ENCODE measurements at places on chromosomes 3 and 15.

DNA sequence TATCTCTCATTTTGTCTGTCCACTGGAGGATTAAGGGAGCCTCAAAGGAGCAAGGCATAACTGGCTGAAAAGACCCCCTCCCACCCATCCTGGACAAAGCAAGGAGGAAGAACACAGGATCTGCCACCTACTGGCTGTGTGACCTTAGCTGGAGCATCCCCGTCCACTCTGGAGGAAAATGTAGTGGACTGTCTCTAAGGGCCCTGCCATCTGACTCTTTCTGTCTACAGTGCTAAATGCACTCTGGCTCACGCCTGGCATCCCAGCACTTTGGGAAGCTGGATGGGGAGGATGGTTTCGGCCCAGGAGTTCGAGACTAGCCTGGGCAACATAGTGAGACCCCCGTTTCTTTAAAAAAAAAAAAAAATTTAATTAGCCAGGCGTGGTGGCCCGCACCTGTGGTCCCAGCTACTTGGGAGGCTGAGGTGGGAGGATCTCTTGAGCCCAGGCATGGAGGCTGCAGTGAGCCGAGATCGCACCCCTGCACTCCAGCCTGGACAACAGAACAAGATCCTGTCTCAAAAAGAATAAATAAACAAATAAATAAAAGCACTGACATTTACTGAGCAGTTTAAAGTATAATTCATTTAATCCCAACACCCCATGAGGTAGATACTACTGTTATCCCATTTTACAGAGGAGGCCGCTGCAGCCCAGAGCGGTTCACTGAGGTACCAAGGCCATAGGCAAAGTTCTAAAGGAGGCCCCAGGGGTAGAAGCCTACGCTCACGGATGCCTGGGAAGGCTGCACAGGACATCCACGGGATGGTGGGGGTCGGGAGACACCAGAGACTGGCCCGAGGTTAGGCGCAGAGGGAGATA, 1.1 kb downstream of the TBC1D2B start:
- no peak for DNase-seq

DNA sequence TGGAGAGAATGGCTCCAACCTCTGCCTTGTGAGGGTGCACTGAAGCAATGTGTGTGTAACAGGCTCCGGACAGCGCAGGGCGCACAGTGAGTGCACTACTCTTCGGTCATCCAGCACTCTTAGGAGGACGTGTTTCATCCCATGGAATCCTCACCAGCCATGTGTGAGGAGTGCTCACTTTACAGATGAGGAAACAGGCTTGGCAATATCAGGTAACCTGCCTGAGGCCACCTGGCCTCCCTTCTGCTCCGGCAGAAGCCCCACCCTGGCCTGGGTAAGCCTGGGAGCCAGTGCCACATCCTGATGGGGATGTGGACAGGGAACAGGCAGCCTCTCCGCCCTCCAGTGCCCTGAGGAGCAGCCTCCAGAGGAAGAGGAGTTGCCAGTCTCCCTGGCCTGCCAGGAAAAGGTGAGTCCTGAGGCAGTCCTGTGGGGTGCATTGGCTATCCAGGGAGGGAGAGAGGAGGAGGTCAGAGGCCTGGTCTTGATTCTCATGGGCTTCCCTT, 39.4 kb upstream of the LIMD1 start:
- no peak for DNase-seq

DNA sequence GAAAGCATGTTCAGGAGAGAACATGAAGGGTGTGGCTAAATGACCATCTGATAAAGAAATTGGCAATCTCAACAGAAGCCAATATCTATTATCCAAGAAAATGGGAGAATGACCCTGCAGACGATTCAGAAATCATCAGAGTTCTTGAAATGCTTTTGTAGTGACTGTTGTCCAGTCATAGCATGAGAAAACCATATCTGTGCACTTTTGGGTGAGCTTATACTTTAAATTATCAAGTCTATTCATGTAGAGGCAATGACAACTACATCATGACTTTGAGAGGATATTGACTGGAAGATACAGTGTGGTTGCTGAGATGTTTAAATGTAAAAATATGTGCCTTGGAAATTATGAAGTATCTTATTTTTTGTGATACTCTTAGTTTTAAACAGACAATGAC, 57.6 kb upstream of the AZI2 start:
- no peak for DNase-seq

DNA sequence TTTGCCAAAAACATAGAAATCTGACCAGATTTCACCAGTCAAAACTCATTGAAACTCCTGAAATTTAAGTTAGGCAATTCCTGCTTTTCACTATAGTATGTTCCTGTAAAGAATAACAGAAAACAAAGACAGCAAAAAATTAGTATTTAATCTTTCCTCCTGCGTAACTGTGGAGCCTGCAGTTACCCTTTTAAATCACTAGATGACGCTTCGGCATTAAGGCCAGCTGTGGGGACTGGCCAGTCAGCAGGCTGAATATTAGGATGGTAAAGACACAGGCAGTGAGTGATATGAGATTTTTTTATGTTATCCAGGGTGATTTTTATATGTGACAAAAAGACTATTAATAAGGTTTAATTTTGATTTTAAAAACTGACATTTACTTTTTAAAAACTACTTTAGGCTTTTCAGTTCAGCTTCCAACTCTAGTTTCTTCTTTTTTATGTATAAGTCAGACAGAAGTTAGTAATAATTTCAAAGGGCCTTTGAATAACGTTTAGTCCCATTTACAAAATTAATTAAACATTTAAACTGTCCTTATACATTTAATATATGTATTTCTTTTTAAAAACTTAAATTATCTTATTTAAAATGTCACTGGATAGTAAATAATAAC, 165.1 kb downstream of the PPM1L start:
- peak; percentile 41 for DNase-seq

GRCh38 chr15:24955531-24955921, 739 bp downstream of the SNRPN start:
- DNase-seq, result peak; percentile 13

All from GM20000 (cell line).